ENCODE measurements at places on chromosomes 1 and 21.
A peak's percentile ranks its signal among the peaks of the same experiment; 100 is the strongest.

DNA sequence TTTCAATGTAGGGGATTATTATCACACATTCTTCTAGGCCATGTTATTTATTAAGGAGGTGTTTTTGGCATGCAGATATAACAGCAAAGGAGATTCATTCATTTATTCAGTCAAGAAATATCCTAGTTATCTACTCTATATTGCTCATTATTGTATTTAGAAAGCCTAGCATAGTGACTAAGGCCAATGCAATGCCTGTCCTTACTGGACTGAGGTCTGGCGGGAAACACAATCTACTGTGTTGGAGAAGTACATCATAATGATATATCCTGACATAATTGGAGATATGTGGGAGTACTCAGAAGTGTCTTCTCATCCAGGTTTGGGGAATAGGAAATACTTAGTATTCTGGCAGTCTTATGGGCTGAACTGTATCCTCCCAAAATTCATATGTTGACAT, 421.5 kb upstream of the USP24 start:
- DNase-seq = no peak

DNA sequence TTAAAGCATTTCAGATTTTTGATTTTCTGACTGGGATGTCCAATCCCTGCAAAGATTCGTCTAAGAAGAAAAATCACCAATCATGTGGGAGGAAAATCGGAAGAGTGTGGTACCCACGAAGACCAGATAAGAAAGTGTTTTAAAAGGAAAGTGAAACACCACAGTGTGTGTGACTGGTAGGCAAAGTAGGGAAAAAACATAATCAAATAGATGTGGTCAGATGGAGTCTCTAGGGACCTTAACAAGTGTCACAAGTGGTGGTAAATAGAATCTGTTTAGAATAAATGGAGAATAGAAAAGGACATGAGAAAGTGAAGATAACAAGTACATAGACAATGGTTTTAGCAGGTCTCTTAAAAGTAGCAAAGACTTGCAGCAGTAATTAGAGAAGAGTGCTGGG, 154.6 kb downstream of the SLC30A10 start:
- no peak for DNase-seq

DNA sequence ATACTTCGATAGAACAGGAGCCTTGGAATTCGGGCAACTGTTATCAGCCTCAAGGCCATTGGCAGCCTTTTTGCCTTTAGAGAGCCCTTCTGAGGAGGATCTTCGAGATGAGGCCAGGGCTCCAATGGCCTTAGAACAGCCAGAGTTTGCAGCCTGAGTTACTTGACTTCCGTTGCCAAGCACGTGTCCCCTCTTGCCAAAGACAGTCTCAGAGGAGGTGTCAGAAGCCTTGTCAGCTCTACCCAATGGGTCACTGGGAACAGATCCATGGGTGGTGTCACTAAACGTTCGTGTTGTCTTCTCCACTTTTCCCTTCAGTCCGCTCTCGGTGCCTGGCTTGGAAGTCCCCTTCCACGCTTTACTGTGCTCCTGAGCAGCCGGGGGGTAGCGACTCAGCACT, 73.2 kb downstream of the KDM1A start:
- DNase-seq = no peak

DNA sequence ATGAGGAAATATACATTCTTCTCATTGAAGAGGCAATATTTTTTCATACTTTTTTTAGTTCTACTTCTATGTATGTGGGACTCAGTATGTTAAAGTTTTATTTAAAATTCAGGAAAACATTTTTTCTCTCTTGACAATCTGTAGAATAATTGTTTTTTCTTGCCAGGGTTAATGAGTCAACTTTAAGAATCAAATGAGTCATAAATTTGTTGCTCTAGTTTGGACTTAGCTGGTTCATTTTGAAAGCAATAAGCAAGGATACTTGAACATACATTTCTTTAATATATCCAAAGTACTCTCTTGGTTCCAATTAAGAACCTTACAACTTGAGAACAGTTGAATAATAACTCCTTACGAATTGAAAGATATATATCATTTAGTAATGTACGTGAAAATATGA, 1145.3 kb upstream of the B3GALT2 start:
- no peak for DNase-seq

DNA sequence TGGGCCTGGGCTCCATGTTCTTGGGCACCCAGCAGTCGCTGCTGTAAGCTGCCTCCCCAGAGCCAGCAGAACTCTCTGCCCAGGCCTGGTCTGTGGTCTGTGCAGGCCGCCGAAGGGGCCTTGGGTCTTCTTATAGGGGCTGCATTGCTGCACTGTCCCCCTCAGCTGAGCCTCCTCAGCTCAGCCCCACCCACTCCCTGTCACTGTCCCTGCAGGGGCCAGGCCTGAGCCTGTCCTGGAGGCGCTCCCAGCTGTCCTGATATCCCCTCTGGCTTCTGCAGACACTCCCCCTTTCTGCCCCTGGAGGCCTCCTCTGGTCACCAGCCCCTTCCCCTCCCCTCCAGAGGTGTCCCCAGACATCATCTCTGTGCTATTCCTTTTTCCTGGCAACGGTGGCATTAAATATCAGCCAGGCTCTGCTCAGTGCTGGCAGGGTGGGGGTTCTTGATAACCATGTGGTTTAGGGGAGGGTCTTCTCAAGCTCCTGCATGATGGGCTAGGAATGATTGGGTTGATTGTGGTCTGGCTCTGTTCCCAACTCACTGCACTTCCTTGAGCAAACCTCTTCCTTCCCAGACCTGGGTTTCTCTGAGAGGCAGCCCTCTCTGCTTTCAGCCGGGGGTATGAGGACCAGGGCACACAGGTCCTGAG, 3.7 kb upstream of the FOXO6 start:
- DNase-seq = no peak

DNA sequence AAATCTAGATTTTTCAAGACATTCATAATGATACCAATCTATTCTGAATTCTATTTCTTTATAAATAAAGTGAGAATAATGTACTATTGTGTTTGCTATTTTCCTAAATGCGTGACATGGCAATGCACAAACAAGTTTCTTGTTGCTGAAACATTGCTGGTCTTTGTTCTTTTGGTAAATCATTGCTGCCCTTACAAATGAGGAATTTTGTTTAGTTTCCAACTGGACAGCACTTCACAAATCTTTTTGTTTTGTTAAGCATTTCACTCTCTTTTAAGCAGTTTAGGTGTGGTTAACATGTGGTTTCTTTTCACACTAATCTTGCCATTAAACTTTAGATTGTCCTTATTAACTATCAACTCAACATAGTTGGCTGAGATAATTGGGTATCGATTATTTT, 94.6 kb downstream of the LRRC7 start:
- no peak for DNase-seq

GRCh38 chr1:9877962-9878361, 32.1 kb downstream of the CTNNBIP1 start:
- DNase-seq = no peak

GRCh38 chr21:29671728-29672127, 268.1 kb downstream of the GRIK1 start:
- DNase-seq = peak; percentile 48

DNA sequence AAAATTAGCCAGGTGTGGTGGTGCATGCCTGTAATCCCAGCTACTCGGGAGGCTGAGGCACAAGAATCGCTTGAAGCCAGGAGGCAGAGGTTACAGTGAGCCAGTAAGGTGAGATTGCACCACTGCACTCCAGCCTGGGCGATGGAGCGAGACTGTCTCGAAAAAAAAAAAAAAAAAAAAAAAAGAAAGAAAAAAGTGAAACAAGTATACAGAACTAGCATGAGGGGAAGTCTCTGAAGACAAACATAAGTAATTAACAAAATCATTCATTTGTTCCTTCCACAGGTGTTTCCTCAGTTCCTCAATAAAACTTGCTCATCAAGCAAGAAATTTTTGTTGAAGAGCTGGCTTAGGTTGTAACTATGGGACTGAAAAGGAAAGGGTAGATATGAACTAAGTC, 52.2 kb upstream of the CNN3 start:
- no peak for DNase-seq

GRCh38 chr1:34918977-34919561, 10.4 kb downstream of the DLGAP3 start:
- peak; percentile 53 for DNase-seq

DNA sequence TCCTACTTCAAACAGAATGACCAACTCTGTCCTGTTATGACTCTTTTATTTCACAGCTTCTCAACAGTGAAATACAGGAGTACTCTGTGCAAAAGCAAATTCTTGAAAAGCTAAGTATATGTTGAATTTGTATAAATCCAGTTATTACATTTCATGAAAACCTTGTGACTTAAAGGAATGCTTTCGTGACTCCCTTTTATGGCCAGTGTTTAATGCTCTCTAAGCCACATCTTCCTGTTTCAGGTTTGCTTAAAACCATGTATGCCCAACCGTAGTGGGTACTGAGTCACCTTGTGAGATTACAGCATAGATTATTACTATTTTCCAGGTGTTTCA, 40.2 kb upstream of the KIF1B start:
- no peak for DNase-seq

All from K562 (cell line).